ENCODE measurements at places on chromosomes 3 and 15.

- no peak for DNase-seq
Measured at GRCh38 chr3:147130461-147130860, 275.9 kb downstream of the ZIC4 start.

DNA sequence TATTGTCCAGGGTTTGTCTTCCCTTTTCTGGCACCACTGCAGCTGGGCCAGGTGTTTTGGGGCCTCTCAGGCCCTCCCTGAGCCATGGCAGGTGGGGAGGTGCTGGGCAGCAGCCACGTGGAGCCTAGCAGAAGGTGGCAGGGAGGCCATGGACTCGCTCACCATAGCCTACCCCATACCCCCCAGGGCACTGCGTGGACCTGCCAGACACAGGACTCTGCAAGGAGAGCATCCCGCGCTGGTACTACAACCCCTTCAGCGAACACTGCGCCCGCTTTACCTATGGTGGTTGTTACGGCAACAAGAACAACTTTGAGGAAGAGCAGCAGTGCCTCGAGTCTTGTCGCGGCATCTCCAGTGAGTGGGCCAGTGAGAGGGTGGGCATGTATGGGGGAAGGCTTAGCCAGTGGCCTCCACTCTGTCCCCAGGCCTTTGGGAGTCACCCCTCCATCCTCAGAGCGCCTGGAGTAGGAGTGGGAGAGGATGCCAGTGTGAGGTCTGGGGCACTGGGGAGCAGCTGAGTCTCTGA, 11.9 kb downstream of the SPINT1 start:
- DNase-seq = no peak

GRCh38 chr3:168072323-168072650, 23.4 kb downstream of the GOLIM4 start:
- no peak for DNase-seq

DNA sequence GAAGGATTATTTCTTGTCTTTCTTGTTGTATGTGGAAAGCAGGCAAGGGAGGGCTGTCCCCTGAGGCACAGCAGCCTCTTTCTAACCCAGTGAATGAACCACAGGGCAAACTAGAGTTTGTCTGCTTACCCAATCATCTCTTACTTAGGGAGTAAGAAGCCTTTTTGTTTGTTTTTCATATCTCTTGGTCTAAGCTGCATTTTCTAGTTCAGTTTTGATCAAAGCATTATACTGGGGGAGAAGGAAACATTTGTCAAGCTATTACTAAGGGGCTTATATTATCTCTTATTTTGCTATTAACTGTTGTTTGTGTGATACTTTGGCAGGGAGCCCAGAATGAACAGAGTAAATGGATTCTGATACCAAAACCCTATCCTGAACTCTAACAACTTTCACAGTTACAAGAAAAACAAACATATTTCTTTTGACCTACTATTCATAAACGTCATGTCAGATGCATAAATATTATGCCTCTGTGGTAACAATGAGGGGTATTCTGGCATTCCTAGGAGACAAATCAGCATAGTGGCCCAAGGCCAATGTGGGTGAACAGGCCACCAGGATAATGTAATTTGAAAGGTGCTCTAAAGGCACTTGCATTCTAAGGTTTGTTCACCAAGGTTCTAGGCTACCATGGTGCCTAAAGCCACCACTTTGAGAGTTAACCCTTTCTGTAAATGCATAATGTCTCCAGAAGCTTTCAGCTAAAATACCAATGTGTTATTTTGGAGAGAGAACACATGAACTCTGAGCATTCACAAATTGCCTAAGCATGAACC, 271.6 kb upstream of the ZPLD1 start:
- no peak for DNase-seq
